ENCODE measurements at places on chromosomes 4 and X.

DNA sequence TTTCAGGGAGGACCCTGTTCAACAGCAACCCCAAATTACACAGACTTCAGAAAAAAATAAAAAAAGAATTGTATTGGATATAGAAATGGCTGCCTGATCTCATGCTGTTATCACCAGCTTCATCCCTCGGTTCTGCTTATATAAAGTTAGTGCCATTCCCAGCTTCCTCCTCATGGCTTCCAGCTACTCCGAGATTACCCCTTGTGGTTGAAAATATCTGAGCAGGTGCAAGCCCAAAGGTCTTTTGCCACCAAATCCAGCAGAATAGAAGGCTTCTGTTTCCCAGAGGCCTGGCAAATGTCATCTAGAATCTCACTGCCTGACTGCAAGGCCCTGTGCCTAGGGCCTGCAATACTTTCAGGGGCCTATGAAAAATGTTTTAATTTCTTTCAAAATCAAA, 13.8 kb upstream of the HPGDS start:
- no peak for DNase-seq

DNA sequence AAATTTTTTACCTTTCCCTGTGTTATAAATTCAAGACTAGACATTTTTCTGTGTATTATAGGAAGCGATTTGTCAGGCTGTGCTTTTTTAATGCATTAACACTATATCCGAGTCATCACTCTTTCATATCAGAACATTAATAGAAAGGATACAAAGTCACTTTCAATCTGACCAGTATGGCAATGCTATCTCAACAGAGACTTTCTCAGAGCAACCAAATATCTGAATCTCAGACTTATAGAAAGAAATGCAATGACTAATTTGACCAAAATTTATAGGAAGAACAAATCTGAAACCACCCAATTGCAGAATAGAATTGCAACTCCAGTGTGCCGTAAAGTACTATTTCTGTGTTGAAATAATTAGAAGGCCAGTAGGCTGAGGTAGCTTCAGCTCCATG, 473 bp upstream of the TKTL2 start:
- DNase-seq = no peak

GRCh38 chrX:55030271-55031205, at the start of gene ALAS2:
TSS of gene ALAS2 (minus strand) at chrX:55030977. CDS start at chrX:55026000, 4,977 bp downstream.
- no peak for DNase-seq

- no peak for DNase-seq
Measured at GRCh38 chrX:40637687-40638086, 9.7 kb downstream of the CXorf38 start.

DNA sequence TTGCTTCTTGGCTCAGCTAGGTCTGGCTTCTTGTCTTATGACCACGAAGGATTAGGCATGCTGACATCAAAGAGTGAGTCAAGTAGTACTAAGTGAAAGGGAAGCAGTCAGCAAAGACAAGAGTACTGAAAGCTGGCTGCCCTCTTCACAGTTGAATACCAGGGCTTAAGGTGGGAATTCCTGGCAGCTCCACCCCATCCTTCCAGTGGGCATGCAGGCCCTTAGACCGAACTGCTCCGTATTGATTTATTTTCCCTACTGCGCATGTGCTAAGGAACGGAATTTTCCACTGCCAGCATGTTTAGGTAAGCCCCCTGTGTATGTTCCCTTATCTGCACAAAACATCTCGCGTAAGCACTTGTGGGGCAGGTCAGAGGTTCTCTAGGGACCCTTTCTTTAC, 2320.1 kb downstream of the ARAP2 start:
- DNase-seq = no peak

DNA sequence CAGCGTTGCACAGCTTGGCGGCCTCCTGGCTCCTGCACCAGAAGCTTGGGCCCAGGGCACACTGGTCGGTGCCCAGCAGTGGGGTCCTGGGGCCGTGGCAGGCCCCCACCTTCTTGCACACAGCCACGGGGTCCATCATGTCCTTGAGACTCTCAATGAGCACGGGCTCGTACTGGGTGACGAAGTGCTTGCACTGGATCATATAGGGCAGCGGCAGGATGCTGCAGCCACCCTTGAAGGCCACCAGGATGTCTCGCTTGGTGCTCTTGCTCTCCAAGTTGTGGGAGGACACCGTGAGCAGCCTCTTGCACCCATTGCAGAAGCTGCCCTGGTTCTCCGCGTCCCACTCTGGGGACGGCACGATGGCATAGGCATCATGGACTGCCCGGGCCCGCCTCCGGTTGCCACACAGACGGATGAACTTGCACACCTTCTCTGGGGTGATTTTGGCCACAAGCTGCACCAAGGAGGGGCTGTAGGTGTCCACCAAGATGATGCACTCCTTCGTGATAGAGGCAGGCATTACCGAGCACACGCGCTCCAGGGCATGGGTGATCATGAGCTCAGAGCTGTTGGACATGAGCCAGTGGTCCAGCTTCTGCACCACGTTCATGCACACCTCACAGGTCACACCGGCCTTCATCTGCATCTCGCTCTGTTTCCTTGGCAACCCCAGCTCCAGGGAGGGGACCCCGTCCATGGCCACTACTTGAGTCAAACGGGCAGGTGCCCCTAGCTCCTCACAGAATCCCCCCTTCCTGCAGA, 1.2 kb downstream of the PSAPL1 start:
- no peak for DNase-seq

- no peak for DNase-seq
Measured at GRCh38 chrX:133529578-133529977, 114.3 kb upstream of the GPC4 start.

DNA sequence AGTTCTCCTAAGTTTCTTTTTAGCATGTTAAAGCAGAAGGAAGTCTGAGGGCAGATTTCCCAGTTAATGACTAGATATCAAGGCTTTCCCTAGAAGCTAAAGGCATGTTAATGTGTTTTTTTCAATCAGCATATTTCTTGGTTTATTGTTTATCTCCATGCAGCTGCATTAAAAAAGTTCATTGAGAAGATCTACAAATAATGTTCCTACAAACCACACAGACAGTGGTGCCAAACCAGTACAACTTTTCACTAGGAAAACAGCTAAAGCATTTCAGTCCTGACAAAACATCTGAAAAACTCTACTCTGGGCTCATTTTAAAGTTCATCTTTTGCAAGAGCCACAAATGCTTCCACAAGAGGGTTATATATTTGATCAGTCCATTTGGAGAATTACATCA, 320.0 kb downstream of the ADGRL3 start:
- DNase-seq = no peak

- DNase-seq = no peak
Measured at GRCh38 chrX:926070-926469, 286.4 kb downstream of the CRLF2 start.

DNA sequence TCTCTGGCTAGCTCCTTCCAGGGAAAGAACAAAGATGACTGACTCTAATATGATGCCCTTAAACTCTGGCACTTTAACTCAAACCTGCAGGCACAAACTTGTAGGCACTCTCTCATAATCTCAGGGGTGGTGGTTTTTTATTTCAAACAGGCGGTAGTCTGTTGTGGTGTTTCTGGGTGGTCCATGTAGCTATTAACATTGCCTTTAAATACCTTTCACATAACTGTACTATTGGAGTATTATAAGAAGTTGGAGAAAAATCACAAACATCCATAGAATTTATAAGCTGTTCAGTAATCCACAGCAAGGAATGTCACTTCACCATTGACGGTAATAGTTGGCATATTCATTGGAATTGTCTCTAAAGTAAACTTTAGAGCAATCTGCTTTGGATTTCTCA, 204.2 kb upstream of the PDE5A start:
- no peak for DNase-seq

GRCh38 chrX:120367402-120368109, 5.7 kb downstream of the ATP1B4 start:
- DNase-seq = no peak

DNA sequence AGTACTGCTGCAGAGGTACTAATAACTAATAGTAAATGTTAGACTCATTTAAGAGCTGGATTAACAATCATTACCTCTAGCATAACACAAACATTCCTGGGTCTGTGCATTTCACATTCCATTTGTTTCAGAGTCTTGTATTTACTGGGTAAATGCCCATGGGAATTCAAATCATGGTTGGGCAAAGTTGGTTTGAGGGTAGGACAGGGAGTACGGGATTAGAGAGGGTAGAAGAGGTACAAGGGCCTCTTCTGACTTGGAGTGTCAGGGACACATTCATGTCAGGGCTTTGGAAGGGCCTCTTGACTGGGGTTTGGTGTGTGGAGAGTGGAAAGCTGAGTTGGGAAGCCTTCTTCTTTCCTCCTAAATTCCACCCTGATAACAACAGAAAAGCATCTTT, 65.9 kb downstream of the WWC2 start:
- no peak for DNase-seq

DNA sequence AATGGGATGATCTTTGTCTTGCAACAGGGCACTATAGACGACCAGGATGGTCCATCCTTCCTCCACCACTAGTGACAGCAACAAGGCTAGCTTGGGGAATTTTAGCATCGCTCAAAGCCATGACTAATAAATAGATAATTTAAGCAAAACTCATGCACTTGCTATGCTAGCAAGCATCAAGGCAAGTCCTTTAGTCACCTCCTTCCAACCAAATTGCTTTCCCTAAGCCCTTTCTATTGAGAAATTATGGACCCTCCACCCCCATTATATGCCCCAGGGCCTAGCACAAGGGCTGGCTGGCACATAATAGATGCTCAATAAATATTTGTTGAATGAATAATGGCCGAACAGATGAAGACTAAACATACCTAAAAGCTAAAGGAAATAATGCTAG, 28.6 kb downstream of the SLC16A2 start:
- DNase-seq = no peak

GRCh38 chr4:123452616-123453015, 56.0 kb downstream of the SPRY1 start:
- DNase-seq = no peak

- no peak for DNase-seq
Measured at GRCh38 chrX:7062276-7062675, 85.2 kb upstream of the STS start.

DNA sequence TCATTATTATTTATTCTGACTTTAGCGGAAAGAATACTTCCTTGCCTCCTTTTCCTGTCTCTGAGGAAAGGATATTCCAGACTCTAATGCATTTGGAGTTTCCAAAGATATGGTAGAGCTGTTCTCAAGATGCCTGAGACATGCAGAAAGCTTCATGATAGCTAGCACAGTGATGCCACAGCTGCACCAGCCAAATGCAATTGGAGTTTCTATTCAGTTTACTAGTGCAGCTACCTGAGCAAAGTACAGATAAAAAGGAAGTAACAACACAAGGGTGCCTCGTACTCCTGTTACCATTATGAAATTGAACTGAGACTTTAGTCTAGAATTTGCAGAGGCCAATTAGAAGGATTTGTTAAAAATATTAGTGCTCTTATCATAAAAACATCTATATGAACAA, 57.5 kb upstream of the PARM1 start:
- no peak for DNase-seq

DNA sequence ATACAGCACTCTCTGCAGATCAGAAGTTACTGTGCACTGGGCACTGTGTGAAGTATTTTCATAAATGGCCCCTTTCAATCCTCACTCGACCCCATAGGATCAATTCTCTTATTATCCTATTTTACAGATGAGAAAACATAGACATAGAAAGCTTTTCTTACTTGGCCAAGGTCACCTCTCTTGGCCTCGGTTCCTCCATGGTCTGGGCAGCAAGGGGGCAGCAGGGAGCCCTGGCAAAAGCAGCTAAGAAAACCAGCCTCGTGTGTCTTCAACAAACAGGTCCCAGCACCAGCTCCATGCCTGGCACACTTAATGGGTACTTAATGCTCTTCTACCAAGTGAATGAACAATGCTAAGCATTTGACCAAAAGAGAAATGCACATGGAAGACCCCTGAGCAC, 34.4 kb downstream of the BST1 start:
- DNase-seq = no peak

DNA sequence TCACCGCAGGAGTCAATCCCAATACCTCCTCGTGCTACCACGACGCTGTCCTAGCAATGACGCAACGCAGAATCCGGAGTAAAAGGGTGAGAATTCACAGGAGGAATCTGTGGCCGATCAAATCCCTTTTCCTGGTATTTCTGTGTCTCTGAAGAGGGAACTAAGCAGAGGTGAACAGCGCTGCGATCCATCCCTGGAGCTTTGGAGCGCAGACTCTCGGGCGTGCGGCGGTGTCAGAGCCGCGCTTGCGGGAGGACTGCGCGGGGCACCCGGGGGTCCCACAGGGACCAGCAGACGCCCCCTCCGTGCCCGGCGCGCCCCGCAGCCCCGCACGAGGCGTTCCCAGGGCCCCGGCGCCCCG, 17.2 kb upstream of the ZNF718 start:
- no peak for DNase-seq

- no peak for DNase-seq
Measured at GRCh38 chrX:39574178-39574577, 523.6 kb downstream of the BCOR start.

DNA sequence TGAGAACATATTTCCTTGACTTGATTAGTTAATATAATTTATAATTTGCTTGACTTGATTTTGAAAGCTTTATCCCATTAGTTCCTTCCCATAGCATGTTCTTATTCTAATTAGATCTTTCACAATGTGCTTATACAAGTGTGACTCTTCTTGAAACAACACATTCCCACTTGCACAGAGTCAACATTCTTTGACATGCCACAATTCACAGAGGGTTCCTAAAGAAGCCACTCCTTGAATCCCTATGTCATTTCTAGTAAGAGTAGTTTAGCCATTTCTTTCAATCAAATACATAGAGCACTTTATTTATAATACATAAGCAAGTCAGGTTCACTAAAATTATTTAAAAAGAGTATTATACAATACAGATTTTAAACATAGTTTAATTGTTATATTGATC, 228.9 kb upstream of the GRID2 start:
- DNase-seq = no peak

DNA sequence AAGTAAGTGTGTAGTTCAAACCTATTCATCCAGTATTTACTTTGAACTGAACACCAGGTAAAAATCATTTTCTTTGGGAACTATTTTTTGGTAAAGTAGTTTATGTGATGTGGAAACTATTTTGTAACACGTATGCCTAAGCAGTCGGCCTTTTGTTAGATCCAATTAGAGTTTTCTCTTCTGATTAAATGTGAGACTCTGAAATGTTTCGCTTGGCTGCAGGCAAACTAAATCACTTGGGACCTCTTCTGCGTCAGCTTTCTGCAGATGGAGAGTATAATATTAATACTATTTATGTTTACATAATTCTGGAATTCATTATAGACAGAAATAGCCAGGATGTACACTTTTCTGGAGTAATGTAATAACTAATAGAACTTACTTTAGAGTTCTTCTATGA, 46.9 kb downstream of the BMPR1B start:
- DNase-seq = no peak

DNA sequence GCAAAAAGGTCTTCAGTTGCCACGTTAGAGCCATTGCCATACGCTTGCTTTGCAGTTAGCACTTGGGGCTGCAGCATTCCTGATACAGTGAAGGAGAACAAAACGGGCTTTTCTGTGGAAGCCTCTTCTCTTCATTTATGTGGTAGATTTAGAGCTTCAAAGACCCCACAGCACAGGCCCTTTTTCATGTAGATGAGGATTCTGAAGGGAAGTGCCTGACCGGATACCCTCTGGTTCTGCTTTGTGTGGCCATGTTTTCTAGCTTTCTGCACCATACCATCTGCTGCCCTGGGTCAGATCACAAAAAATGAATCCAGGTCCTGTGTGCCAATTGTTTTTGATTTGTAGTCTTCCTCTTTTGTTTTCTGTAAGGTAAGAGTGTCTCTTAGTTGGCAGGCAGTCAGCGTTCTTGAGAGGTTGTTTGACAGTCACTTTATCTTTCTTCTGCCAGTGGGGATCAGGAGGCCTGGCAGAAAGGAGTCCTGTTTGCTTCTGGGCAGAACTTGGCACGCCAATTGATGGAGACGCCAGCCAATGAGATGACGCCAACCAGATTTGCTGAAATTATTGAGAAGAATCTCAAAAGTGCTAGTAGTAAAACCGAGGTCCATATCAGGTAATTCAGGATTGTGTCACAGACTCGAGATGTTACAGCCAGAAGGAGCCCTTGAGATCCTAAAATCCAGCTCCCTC, 7.7 kb downstream of the LAP3 start:
- DNase-seq = no peak
